ENCODE measurements at places on chromosomes 3 and 15. TPM values are rescaled to one million over a fixed set of nuclear protein-coding genes. Genes with fewer than 3 reads are reported as not detected.
A peak's percentile ranks its signal among the peaks of the same experiment; 100 is the strongest.

The CKMT1A gene
- total RNA-seq, result 15.1 TPM

The ITGB5 gene
- 115 TPM for total RNA-seq

The CHRFAM7A gene
- total RNA-seq, result 2.7 TPM

The WDR93 gene
- 2.5 TPM for total RNA-seq

The UROC1 gene
- total RNA-seq, result not detected

The DOCK3 gene
- total RNA-seq, result 0.54 TPM

- H3K4me1 ChIP-seq, result no peaks in the 10 kb centered on the region
- no peak overlapping the region for H3K4me3 ChIP-seq
- H3K36me3 ChIP-seq, result no peaks in the 10 kb centered on the region
- H3K27me3 ChIP-seq, result no peaks in the 10 kb centered on the region
These were observed 105.3 kb downstream of the UNC13C start for GRCh38 chr15:54083501-54083900.

DNA sequence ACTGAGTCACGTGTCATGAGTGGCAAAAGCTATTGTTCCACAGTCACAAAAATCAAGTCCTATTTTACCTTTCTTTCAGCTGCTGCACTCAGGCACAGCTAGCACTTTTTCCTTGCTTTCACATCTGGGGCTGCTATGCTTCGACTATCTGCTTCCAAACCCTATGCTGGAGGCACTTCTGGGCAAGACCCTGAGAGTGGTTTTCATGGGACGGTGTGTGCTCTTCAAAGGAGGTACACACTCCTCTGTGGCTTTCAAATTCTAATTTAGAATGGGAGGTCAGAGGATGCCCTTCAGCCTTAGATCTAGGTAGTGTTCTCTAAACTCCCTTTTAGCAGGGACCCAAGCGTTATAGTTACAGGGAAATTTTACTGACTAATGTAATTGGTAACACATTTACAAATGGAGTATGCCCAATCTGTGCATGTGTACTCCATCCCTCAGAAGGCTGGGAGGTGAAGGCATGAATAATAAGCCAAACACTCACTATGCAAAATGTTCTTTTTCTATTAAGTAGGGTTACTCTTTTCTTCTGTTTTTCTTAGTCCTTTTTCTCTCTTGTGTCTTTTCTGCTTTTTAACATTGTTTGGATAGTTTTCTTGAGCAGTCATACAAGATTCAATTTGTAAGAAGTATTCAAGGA is 188.3 kb downstream of the LSAMP start:
- H3K27ac ChIP-seq, result no peak overlapping the region
- peak; percentile 10 for DNase-seq
- H3K27me3 ChIP-seq, result no peaks in the 10 kb centered on the region
- no peak overlapping the region for H3K4me3 ChIP-seq
- no peaks in the 10 kb centered on the region for H3K36me3 ChIP-seq

DNA sequence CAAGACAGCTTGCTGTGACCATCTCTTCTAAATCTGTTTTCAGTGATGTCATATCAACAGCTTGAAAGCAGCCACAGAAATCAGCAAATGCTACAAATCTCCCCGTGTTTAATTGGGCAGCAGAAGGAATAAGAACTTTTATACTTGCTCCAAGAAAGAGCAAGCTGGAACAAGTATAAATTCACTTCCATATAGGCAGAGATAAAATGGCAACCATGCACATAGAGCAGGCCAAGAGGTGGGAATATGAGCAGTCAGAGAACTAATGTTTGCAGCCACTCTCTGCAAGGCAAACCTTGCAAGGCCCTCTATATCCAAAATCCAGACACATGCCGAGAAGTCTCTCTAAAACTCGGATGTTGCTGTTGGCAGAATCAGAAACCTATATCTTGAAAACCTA is 16.0 kb downstream of the PARP9 start:
- H3K27ac ChIP-seq, result no peak overlapping the region
- H3K27me3 ChIP-seq, result no peaks in the 10 kb centered on the region
- no peaks in the 10 kb centered on the region for H3K4me1 ChIP-seq
- H3K4me3 ChIP-seq, result no peak overlapping the region
- H3K36me3 ChIP-seq, result no peaks in the 10 kb centered on the region
- DNase-seq, result no peak

DNA sequence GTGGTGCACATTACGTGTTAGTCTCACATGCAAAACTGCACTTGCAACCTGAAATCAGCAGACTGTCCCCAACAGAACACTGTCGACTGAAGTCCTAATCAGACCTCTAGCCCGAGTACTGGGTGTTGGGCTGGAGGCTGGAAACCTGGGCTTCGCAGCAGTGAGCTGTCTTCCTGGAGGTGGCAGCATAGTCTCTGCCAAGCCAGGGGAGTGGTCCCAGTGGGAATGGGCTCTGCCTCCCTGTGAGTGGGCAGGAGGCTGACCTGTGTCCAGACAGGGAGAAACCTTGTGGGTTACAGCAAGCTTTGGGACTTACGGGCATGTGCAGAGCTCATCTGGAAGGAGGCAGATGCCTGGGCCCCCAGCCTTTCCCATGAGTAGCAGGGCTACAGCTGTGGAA is 38.2 kb upstream of the MYZAP start:
- H3K27me3 ChIP-seq, result no peaks in the 10 kb centered on the region
- H3K36me3 ChIP-seq, result peaks cover 12% of the 10 kb centered on the region
- peak overlapping the region; percentile 95 for H3K27ac ChIP-seq
- DNase-seq, result no peak

DNA sequence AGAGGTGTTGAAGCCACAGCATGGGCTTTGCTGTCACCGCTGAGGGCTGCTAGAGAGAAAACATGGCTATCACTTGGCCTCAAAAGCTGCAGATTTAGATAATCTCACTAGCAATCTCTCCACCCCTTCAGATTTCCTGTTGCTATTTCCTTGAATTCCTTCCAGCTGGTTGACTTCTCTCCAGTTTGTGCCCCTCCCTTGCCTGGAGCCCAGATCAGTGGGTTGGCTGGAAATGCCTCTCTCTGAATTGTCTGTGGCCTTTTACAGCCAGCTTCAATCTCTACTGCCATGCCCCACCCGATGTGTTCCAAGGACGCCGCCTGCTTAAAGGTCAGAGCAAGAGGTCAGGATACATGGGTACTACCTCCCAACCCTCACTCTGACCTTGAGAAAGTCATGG is 294.1 kb downstream of the NTRK3 start:
- no peaks in the 10 kb centered on the region for H3K27me3 ChIP-seq
- no peaks in the 10 kb centered on the region for H3K4me1 ChIP-seq
- no peak overlapping the region for H3K4me3 ChIP-seq

DNA sequence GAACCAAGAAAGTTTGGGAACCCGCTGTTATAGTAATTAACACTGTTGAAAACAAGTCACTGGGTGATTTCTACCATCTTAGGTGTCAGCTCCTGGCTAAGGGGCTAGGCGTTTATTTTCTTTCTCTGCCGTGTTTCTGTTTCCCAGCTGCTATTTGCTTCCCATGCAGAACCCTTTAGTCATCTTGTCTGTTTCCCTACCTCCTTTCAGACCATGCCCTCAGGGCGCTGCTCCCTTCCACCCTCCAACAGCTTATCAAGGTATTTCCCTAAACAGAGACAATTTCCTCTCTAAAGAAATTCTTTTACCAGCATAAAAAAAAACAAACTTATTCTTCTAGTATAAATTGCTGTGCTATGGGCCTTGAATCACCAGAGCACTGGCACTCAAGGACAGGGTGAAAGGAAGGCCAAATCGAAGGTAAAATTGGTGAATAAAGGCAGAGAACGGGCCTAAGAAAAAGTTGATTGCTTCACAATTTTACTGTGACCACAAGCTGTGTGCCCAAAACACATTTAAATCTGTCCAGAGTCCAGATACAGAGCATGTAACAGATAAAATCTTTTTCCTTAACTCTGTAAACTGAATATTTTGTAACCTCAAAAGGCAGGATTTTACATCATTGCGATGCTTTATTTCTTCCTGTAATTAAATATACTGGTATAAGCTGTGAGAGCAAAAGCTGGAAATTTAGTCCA is 319.2 kb downstream of the ZNF621 start:
- no peak overlapping the region for H3K27ac ChIP-seq
- H3K4me1 ChIP-seq, result no peaks in the 10 kb centered on the region
- H3K4me3 ChIP-seq, result no peak overlapping the region
- H3K36me3 ChIP-seq, result no peaks in the 10 kb centered on the region

GRCh38 chr3:182389071-182389815 is 404.1 kb upstream of the ATP11B start:
- H3K36me3 ChIP-seq, result no peaks in the 10 kb centered on the region
- H3K27ac ChIP-seq, result no peak overlapping the region
- no peak for DNase-seq
- H3K27me3 ChIP-seq, result no peaks in the 10 kb centered on the region
- no peak overlapping the region for H3K4me3 ChIP-seq

DNA sequence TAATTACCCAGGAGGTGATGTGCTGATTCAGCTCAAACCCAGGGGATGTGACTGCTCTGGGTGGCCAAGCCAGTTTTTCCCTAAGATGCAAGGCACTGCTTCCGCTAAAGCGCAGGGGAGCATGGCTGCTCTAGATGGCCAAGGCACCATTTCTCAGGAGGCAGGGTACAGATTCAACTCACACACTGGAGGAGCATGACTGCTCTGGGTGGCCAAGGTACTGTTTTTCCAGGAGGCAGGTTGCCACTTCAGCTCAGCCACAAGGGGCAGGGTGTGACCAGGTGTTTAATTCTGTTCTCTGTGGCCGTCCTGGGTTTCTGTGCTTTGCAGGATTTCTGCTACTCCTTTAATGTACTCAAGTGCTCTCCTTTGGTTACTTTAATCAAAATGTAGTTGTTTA is 659.3 kb upstream of the ARRDC4 start:
- H3K4me3 ChIP-seq, result no peak overlapping the region
- no peak for DNase-seq
- H3K36me3 ChIP-seq, result no peaks in the 10 kb centered on the region
- H3K4me1 ChIP-seq, result no peaks in the 10 kb centered on the region

- H3K27me3 ChIP-seq, result peaks cover 18% of the 10 kb centered on the region
- H3K4me1 ChIP-seq, result no peaks in the 10 kb centered on the region
- no peak for DNase-seq
- H3K27ac ChIP-seq, result no peak overlapping the region
- no peaks in the 10 kb centered on the region for H3K36me3 ChIP-seq
- H3K4me3 ChIP-seq, result no peak overlapping the region
These were observed 574 bp downstream of the DUOXA1 start for GRCh38 chr15:45128971-45129639.

DNA sequence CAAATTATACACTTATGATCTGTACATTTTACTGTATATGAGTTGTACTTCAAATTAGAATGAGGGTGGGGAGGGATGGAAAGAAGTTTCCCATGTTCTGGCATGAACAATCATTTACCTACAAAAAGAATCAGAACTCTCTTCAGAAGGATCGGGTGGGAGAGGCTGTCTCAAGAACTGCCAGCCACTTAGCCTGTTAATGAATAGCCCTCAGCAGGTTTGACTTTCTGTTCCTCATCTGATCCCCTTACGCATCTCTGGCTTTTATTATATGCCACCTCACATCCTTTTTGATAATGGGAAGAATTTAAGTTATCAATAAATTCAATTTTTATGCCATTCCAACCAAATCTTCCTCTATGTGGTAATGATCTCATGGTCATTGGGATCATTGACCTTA is 168.3 kb upstream of the TGFBR2 start:
- H3K27me3 ChIP-seq, result no peaks in the 10 kb centered on the region
- H3K4me1 ChIP-seq, result no peaks in the 10 kb centered on the region
- H3K36me3 ChIP-seq, result no peaks in the 10 kb centered on the region

- no peaks in the 10 kb centered on the region for H3K4me1 ChIP-seq
- no peak overlapping the region for H3K4me3 ChIP-seq
- no peak overlapping the region for H3K27ac ChIP-seq
These were observed 92.6 kb upstream of the STT3B start for GRCh38 chr3:31439890-31440750.

DNA sequence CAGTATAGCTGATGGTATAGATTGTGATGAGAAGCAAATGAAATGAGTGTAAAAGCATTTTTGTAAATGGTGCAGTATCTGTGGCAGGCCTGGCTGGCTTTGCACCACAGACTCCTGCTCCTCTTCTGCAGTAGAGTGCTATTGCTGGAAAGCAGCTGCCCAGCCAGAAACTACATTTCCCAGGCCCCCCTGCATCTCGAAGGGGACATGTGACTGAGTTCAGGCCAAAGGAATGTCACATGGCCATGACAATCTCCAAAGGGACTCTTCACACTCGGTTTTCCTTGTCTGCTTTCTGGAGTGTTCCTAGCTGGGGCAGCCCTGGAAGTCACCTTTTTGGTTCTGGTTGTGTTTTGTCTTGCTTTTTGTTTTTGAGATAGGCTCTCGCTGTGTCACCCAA is 277.1 kb downstream of the SUCLG2 start:
- no peaks in the 10 kb centered on the region for H3K4me1 ChIP-seq
- DNase-seq, result no peak
- no peak overlapping the region for H3K4me3 ChIP-seq
- no peaks in the 10 kb centered on the region for H3K27me3 ChIP-seq
- no peaks in the 10 kb centered on the region for H3K36me3 ChIP-seq

- no peak overlapping the region for H3K27ac ChIP-seq
- DNase-seq, result peak; percentile 89
- no peaks in the 10 kb centered on the region for H3K36me3 ChIP-seq
- H3K27me3 ChIP-seq, result no peaks in the 10 kb centered on the region
- H3K4me1 ChIP-seq, result no peaks in the 10 kb centered on the region
- no peak overlapping the region for H3K4me3 ChIP-seq
These were observed 125.1 kb downstream of the SHQ1 start for GRCh38 chr3:72722930-72723726.

DNA sequence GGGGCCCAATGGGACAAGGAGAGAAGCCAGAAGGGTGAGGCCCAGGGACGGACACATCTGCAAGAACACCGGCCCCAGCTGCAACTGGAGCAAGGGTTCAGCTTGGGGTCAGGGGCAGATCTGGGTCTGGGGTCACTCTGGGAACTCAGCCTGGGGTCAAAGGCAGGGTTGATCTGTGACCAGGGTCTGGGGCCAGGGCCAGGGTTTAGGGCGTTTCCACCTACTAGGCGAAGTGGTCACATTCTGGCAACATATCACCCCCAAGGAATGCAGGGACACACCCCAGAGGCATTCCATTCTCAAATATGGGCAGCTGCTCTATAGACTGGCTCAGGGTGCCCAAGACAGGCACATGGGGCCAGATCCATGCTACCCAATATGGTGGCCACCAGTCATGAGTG is 9.0 kb downstream of the UROC1 start:
- no peak overlapping the region for H3K4me3 ChIP-seq
- H3K27me3 ChIP-seq, result no peaks in the 10 kb centered on the region
- H3K36me3 ChIP-seq, result no peaks in the 10 kb centered on the region
- H3K4me1 ChIP-seq, result no peaks in the 10 kb centered on the region
- H3K27ac ChIP-seq, result no peak overlapping the region

DNA sequence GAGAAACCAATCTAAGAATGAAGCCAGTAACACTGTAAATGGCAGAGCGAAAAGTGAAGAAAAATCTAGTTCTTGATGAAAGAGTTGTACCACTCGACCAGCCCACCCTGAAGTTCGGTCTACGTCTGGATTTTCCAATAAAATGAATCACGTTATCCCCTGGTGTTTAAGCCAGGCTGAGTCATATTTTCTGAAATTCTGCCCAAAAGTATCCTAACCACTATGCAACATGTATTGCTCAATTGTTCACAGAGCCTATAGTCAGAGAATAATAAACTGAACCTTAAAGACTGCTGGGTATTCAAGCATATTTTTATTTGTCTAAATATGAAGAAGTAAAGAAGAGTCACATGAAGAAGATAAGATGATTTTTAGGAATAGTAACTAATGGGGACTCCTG is 245.7 kb downstream of the FGF12 start:
- no peak overlapping the region for H3K4me3 ChIP-seq
- no peaks in the 10 kb centered on the region for H3K36me3 ChIP-seq
- no peaks in the 10 kb centered on the region for H3K4me1 ChIP-seq
